Stimulated activated CD4-positive, alpha-beta T cell treated with anti-CD3 and anti-CD28 coated beads, Interleukin-1b, Interleukin-23, amount 100 ng/mL, for 1 hour (primary cell): ENCODE measurements at places on chromosomes 1 and 21.

DNA sequence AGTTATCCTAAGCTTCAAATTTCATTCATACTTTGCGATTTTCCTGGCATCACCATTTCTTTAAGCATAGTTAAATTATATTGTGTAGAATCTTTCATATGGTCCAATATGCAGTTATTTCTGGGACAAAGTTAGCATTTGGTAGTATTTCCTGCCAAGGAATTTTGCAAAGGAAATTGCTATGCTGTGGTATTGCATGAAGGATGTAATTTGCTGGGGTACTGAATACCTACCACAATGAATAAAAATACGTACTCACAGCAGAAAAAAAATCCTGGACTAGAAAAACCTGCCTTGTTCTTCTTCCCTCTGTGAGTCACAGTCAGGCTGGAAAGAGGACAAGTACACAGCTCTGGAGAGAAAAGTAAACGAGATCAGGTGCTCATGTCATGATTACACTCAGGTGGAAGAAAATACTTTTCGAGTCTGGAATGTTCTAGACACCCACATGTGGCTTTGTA is 241.2 kb downstream of the PTBP2 start:
- no peak for DNase-seq

GRCh38 chr1:41386196-41386663 is 25.0 kb downstream of the FOXO6 start:
- DNase-seq, result no peak

DNA sequence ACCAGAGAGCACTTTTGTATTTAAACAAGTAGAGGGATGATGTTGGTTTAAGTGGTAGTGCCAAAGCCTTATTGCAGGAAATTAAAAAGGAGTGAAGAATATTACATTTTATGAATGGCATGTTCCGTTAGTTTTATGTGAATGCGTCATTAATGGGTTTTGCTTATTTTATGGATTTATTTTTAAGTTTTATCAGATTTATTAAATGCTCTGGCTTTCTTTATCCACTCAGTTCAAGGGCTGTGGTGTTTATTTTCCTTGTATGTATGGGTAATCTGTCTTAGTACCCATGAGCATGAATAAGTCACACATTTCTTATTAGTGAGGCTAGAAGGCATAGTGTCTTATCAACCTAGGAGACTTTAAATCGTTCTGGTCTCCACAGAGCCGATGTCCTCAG is 41.6 kb upstream of the NBL1 start:
- no peak for DNase-seq

GRCh38 chr1:197285526-197286205 is 17.6 kb downstream of the CRB1 start:
- DNase-seq, result no peak

DNA sequence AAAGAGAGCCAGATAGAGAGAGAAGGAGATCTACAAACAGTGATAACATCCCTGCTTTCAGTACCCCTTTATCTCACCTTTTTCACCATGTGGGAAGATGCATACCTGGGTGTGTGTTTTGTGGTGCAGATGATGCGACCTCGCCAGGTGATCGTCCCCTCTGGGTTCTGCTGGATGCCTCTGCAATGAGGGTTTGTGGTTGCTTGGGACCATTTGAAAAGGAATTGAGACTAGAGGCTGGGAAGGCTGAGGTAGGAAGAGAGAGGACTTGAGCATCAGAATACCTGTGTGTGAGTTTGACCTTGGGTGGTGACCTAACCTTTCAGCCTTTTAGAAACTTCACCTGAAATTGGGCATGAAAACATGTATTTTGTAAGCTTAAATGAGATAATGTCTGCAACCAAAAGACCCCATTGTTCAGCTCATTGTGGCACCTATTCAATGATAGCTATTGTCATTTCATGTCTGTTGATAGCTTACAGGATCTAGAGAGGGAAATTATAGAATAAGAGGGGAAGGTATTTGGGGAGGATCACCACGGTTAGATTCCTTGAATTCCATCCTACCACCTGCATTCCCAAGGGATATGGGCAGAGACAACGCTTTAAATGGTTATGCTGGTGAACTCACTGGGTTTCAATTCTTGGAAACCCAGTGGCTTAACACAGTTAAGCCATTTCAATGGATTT is 125.7 kb downstream of the IGSF21 start:
- DNase-seq, result no peak

GRCh38 chr1:26221094-26221493 is 12.9 kb upstream of the CEP85 start:
- no peak for DNase-seq

GRCh38 chr1:53562291-53562980 is 103.2 kb downstream of the DMRTB1 start:
- no peak for DNase-seq

DNA sequence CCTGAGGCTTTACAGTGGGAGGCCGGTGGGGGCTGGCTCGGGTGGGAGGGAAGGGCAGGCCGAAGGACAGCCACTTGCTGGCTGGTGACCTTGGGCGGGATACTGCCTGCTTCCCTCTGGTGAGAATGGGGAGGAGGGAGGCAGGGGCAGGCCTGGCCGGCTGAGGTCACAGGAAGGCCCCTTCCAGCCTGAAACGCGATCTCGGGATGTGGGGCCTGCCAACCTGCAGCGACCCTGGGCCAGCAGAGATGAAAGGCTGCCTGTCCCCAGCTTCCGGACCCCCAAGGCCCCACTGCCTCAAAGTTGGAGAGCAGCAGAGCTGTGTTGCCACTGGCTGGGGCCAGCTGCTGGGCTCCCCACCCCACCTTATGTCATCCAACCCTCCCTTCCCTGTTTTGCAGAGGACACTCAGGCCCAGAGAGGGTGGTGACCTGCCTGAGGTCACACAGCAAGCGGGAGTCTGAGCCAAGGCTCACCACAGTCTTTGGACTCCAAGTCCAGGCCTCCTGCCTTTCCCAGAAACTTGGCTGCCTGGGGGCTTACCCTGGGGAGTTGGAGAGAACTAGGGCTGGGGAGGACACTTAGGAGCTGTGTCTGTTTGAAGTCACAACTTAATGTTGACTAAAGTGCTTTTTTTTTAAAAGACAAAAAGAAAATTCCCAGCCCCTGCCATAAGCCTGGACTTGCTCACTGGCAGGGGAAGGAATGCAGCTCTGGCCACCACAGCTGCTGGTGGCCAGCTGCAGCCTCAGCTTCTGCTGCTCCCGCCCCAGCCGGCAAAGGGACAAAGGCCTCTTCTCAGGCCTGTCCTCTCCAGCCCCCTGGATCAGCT is 14.8 kb upstream of the WASF2 start:
- DNase-seq, result no peak

- no peak for DNase-seq
These were observed 260.3 kb upstream of the SGIP1 start for GRCh38 chr1:66273656-66274055.

DNA sequence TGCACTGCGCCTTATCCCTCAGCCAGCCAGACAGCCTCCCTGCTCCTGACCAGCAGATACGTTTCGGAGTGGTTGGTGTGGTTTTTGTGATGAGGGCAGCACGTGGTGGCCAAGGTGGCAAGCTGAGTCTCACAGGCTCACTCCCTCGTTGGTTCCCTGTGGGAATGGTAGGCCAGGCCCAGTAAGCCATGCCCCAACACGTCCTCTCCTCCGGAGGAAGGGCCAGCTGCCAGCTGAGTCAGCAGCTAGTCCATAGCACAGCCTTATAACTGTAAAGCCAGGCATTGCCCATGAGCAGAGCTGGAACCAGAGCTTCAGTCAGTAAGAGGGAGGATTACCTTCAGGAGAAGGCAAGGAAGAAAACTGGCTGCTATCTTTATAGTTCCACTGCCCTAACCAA is 29.5 kb downstream of the SZRD1 start:
- no peak for DNase-seq

- no peak for DNase-seq
These were observed 588 bp downstream of the NEXN start for GRCh38 chr1:77888781-77889642.

DNA sequence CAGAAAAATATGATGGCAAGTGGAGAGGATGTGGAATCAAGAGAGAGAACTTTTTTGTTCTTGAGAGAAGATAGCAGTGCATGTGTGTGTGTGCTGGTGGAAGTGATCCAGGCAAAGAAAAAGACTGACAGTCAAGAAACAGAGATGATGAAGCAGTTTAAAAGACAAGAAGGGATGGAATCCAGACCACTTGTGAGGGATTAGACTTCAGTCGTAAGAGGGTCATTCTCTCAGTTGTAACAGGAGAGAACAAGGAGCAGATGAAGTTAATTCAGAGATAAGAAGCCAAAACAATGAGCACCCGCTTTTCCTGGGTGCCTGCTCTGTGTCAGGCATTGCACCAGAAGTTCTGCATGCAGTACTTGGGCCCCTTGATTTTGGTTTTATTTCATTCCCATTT is 76.6 kb downstream of the RNF220 start:
- no peak for DNase-seq

GRCh38 chr1:221742555-221743415 is 896 bp upstream of the DUSP10 start:
- peak; percentile 47 for DNase-seq

DNA sequence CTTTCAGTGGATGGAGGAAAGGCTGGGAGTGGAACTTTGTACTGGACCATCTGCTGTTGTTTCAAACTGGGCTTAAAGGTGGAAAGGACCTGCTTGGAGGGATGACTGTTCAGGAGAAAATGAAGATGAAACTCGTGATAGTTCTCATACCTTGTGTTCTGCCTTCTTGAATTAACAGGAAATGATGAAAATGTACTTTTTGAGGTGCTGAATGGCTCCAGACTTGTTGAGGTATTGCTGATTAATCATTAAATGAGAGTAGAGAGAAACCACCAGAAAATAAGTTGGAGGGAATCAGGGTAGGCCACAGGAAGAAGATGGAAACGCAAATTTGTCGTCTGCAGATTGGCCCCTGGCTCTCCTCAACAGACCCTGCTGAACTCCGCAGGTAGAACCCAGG is 26.2 kb upstream of the ZNF436 start:
- no peak for DNase-seq

DNA sequence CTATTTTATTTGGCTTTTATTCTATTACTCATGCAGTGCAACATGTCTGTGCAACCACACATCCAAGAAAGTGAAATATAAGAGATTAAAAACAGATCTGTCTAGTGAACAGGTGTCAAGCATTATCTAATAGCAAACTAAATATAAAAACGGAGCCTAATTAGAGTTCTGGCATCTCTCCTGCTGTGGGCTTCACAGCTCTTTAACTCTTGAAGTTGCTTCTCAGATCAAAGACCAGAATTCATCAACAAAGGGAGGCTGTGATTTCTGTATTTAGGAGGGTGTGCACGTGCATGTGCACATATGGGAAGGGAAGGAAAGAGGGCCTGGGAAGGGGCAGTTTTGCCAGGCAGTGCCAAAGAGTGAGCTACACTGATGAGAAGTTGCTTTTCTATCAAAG is 81.0 kb downstream of the MIS18A start:
- DNase-seq, result no peak

DNA sequence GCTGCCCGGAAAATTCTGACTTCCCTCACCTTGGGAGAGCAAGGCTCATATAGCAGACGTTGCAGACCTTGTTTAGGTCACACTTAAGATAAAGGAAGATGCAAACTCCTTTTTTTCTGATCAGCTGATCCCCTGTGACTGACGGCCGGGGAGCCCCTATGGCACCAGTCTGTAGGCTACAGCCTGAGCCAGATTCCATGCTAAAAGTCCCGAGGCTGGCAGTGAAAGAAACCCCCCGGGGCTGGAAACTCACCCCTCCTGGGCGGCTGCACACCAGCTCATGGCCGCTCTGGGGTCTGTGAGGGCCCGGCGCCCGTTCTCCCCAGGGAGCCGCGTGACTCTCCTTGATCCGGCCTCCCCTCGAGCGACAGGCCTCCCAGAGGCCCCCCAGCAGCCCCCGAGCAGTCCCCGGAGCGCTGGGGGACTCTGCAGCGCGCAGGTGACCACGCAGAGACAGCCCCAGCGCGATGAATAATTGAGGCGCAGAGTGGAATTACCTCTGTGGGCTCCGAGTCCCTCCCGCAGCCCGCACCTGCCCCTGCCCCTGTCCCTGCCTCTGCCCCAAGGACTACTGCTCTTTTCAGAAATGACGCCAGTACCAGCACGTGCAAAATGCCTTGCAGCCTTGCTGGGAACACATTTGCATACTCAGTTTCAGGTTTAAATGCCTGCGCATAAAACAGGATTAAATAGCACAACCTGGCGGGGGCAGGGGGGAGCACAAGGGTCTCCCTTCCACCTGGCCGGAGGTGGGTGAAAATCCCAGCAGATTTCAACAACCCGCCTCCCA is 62.6 kb upstream of the CLDN14 start:
- DNase-seq, result no peak

- peak; percentile 47 for DNase-seq
These were observed 11.7 kb upstream of the FCMR start for GRCh38 chr1:206933333-206933945.

DNA sequence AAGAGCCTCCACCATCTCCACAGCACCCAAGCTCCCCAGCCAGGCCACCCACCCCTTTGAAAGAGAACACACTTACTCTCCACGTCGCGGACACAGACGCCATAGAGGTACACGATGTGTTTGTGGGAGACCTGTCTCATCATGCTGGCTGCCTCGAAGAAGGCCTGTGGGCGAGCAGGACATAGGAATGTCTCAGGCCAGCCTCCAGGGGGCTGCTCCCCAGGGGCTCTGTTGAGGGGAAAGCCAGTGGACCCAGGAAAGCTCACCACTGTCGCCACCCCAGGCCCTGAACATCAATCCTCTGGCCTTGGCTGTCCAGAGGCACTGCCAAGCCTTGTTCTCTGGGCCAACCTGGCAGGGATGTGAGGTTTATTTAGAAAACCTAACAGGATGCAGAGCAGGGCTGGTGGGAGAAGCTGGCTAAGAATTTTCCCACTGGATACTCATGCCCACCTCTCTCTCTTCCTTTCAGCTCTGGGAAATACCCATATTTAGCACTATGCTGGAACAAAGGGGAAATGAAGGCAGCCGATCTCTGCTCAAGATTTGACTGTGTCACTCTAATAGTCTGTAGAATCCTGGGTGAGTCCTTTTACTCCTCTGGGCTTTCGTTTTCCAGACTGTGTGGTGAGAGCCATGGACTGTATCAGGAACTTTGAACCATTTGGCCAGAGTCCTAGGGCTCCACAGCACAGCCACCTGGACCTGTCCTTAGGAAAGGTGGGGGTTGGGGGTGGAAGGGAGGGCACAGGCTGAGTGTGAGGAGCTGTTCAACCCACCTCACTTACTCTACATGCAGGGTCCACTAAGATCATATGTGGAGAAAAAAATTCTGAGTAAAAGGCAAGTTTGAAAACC is 101.9 kb downstream of the RAVER2 start:
- DNase-seq, result no peak

- no peak for DNase-seq
These were observed 1.4 kb downstream of the GUK1 start for GRCh38 chr1:228141226-228142044.

DNA sequence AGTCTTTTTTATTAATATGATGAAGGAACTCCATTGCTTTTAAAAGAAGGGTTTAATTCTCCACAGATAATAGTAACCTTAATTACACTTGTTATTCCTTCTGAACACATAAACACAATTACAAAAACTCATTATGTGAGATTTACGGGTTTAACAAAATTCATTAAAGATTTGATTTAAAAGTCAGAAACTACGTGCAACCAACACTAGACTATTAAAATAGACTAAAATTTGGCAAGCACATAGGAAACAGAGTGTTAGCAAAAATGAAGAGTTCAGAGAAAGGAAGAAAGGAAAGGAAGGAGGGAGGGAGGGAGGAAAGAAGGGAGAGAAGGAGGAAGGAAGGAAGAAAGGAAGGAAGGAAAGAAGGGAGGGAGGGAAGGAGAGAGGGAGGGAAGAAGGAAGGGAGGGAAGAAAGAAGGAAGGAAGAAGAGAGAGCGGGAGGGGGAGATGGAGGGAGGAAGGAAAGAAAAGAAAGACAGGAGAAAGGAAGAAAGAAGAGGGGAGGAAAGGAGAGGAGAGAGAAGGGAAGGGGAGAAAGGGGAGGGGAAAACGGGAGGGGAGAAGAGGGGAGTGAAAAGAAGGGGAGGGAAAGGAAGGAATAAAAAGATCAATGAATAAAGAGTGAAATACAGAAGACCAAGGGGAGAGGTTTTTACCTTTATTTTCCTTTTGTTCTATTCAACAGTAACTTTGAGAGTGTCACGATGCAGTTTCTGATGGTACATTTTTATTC is 123.4 kb upstream of the LYPLAL1 start:
- DNase-seq, result no peak
